ENCODE measurements at places on chromosomes 4 and X.

DNA sequence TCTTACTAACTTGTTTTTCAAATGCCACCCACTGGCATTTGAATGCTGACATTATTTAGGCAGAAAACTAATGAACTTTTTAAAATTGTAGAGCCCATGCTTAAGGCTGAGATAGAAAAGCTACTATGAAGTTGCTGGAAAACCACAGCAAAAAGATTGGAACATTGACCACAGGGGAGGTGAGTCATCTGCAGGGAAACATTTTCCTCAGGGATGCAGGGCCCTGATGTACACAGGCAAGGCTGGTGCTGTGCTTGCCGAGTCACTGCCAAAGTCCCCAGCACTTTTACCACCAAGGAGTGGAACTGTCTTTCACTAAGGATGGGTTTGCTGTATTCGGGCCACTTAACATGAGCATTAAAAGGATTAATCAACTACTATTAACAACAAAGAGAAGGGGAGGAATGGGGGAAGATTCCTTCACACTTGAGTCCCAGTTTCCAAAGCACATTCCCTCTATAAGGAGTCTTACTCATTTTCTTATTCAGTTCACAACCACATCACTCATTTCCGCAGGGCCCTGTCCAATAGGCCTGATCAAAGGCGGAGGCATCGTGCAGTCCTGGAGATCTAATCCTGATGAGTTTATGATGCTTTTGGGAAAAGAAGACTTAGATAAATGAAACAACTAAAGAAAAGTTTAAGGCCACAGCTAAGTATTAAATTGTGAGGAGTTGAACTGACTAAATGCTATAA is 202.9 kb upstream of the NPY2R start:
- no peak for DNase-seq

- DNase-seq = no peak
Observed at GRCh38 chr4:183397741-183398297, 46.6 kb upstream of the CDKN2AIP start.

GRCh38 chr4:123481717-123482116 is 85.1 kb downstream of the SPRY1 start:
- no peak for DNase-seq

DNA sequence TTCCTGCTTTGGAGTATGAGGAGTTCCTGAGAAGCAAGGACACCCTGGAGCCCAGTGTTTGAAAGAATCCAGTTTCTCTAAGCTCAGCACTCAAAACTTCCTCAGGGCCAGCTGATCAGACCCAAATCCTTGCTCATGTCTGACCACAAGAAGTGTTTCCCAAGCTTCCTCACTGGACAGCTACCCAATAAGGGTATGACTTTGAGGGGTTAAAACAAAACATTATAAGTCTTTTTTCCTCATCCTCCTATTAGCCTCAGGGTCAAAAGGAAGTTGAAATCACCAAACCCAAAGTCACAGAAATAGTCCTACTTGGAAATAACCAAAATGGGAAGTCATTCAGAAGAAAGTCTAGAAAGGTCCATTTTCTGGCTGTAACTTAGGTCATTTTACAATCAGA is 13.7 kb downstream of the ZBTB33 start:
- no peak for DNase-seq

DNA sequence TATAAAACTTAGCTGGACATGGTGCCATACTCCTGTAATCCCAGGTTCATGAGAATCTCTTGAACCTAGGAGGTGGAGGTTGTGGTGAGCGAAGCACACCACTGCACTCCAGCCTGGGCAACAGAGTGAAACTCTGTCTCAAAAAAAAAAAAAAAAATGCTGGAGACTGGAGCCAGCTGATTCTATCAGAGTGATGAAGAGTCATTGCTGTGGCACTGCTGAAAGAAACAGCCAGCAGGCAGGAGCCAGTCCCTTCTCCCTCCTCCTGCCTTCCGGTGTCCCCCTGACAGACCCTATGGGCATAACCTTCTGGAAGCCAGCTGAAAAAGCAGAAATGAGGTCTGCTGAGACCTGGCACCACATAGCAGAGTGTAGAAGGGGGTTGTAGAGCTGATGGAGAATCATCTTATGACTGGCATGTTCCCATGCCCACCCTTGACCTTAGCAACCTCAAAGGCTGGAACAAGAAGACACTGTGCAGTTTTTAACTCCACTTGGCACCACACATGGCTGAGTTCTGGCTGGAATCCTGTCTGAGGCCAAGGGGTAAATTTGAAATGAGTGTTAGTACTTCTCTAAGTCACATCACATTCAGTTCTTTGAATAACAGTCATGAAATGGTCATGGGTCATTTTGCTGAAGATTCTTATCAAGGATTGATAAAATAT is 2.6 kb upstream of the SPINK2 start:
- no peak for DNase-seq

DNA sequence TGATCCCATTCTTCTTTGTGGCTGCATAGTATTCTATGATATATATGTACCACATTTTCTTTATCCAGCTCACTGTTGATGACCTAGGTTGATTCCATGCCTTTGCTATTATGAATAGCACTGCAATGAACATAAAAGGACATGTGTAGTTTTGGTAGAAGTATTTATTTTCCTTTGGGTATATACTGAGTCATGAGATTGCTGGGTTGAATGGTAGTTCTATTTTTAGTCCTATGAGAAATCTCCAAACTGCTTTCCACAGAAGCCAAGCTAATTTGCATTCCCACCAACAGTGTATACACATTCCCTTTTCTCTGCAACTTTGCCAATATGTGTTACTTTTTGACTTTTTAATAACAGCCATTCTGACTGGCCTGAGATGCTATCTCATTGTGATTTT is 278.3 kb downstream of the PCDH18 start:
- DNase-seq = no peak

DNA sequence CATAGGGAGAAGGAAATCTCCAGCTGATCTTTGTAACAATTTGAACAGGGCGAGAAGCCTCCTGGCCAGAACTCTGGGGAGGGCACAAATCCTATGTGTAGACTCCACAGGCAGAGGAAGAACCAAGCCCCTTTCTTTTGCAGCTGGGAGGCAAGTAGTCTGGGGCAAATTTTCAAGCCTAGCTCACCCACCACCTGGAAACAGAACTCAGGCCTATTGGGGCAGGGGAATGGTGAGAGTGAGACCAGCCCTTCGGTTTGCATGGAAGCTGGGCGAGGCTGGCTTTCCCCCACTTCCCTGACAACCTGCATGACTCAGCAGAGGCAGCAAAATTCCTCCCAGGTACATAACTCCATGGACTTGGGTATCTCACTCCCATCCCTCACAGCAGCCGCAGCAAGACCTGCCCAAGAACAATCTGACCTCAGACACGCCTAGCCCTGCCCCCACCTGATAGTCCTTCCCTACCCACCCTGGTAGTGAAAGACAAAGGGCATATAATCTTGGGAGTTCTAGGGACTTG is 138.2 kb downstream of the EMCN start:
- DNase-seq = no peak

DNA sequence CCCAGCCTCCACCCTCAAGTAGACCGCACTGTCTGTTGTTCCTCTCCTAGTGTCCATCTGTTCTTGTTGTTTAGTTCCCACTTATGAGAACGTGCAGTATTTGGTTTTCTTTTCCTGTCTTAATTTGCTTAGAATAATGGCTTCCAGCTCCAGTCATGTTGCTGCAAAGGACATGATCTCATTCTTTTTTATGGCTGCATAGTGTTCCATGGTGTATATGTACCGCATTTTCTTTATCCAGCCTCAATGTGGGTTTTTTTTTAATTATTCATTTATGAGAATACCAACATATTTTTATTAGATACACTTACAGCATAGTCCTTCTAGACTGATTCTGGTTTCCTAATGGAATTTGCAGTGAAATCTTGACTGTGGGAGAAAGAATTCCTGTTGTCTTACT is 1.3 kb downstream of the VMA21 start:
- DNase-seq = no peak

- DNase-seq = no peak
Observed at GRCh38 chrX:155071694-155072280, 479 bp downstream of the BRCC3 start.

GRCh38 chr4:163164591-163164990 is 2.1 kb downstream of the NAF1 start:
- no peak for DNase-seq

GRCh38 chrX:20205927-20206708 is 60.6 kb downstream of the RPS6KA3 start:
- DNase-seq = no peak

GRCh38 chrX:57156397-57157049 is 19.3 kb upstream of the SPIN2A start:
- no peak for DNase-seq

DNA sequence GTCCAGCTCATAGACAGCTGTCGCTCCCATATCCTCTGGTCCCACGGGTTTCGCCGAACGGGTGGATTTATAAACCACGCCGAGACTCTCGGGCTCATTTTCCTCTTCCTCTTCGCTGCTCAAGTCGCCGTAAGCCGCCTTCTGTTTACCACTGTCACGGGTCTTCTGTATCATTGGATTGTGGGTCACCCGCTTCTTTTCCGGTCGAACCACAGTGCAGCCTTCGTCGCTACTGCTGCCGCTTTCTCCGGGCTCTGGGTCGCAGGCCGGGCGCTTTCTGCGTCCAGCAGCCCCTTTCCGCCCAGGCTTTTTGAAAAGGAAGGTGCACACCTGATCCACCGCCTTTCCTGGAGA is 311 bp downstream of the RNF113A start:
- no peak for DNase-seq

- no peak for DNase-seq
Observed at GRCh38 chr4:137389911-137390520, 142.3 kb downstream of the PCDH18 start.

- no peak for DNase-seq
Observed at GRCh38 chrX:39519030-39519488, 578.7 kb downstream of the BCOR start.

DNA sequence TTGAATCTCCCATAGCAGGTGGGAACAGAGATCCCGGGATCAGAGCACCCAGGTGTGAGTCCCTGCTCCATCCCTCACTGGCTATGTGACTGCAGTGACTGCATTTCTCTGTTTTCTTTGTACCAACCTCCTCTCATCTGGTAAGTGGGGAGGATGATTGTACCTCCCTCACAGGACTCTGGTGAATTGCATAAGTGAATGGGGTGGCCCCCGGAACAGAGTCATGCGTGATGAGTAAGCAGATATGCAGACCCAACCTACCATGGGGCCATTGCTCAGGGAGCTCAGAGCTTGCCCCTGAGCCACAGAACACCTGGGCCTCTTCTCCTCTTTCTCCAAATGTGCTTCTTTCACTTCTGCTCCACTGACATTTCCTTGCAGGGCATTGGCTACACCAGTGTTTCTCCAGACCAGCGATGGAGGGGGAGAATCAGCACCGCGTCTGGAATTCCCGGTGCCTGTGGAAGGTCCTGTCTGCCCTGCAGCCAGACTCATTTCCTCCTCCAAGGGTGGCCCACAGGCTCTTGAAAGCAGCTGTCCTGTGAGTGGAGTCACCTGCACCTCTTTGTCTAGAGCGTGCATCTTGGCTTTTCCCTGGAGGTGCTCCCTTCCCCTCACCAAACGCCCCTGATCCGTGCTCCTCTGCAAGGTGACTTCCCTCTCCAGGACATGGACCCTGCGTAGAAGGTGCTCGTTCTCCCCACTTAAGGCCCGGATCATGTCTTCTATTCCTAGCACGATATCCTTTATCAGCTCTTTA is 30.0 kb downstream of the C4orf50 start:
- DNase-seq = no peak

GRCh38 chr4:99811850-99812249 is 4.8 kb upstream of the DAPP1 start:
- DNase-seq = peak; percentile 21

DNA sequence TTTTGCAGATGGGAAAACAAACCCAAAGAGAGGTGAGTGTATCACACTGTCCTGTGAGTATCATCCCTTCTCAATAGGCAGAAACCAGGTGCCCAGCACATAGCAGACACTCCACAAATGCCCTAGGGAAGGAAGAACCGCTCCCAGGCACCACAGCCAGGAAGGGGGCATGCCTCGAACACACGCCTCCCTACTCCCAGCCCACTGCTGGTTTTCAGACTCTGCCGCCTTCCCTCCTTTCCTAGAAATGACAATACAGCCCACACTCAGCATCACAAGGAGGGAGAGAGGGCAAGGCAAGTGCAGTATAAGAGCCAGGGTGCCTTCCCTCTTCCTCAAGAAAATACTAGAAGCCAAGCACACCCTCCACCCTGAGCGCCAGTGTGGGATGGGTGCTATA is 16.2 kb downstream of the JAKMIP1 start:
- DNase-seq = no peak

GRCh38 chrX:17817251-17817650 is 43.8 kb downstream of the RAI2 start:
- no peak for DNase-seq

DNA sequence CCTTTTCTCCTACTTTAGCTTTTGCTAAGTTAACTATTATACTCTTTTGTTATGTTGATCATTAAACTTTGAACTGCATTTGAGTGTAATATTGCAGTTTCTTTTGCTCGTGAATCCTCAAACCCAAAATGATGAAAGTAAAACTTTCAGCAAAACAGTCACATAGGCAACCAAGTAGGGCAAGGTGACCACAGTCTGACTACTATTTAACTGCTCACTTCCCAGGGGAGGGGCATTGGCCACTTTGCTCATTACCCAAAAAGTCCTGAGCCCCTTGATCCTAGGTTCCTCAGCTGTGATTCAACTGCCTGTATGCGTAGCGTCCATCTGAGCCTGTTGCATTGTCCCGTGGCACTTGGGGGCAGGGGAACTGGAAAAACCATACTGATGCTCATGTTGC is 17.0 kb downstream of the RBMX2 start:
- no peak for DNase-seq

DNA sequence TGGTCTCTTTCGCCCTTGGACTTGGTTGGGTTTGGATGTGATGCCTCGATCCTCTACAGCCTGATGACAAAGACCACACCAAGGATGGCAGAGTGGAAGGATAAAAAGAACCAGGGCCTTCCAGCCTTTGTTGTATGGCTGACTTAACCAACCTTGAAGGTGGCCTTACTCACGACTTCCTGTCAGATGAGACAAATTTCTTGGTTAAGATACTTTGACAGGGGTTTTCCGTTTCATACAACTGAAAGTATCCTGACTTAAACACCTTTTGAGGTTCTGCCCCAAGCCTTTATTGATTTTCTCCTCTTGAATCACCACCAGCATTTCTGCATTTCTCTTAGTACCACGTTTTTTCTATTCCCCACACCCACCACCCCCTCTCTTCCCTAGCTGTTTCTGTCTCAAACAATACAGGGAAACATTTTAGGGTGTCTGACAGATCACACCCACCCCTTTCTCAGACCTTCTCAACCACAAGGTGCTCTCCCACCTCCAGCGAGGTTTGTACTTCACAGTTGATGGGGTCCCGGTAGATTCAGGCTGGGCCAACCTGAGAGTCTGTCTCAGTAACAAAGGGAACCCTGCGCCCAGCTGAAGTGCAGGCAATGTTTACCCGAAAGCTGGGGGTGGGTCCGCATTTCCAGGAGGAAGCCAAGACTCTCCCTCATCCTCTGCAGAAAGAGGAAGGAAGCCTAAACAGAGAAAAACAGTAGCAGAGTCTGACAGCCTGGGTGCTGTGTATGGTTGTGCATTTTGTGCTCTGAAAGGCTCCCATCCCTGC is 5.0 kb upstream of the TSPAN5 start:
- DNase-seq = peak; percentile 47

GRCh38 chrX:10633722-10634121 is 13.3 kb upstream of the MID1 start:
- no peak for DNase-seq

Data from activated T-helper 2 cell treated with anti-CD3 and anti-CD28 coated beads, Interferon-gamma antibody, Interleukin-2, Interleukin-4, amounts not matched to agents 10 μg/mL and 5 μg/mL and 100 μg/mL, durations not matched to agents 14 hours and 24 hours and 36 hours (primary cell).